ENCODE measurements at places on chromosomes 5 and 9. TPM values are rescaled to one million over a fixed set of nuclear protein-coding genes. Genes with fewer than 3 reads are reported as not detected.

- no peaks in the 10 kb centered on the region for H3K4me1 ChIP-seq
- H3K27me3 ChIP-seq: no peaks in the 10 kb centered on the region
- H3K4me3 ChIP-seq: no peak overlapping the region
- H3K27ac ChIP-seq: no peak overlapping the region
- DNase-seq: no peak
Observed at GRCh38 chr5:24141046-24141445, 503.7 kb downstream of the CDH10 start.

DNA sequence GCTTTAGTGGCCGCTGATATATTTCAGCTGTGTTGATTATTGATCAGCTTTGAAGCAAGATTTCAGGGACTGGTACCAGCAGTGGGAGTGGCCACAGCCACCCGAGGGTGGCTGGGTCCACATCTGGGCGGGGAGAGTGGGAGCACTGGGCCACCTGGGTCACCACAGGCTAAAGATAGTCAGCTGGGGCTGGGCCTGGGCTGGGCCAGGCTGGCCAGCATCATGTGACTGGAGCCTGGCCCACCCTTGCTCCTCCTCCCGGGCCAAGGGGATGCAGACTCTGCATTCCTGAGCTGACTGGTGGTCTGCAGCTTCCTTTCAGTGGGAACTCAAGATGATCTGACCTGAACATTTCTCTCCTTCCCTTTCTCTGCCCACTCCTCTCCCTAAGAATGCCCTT is 27.1 kb downstream of the LARP1 start:
- H3K36me3 ChIP-seq: no peaks in the 10 kb centered on the region
- DNase-seq: no peak
- H3K4me1 ChIP-seq: peaks cover 33% of the 10 kb centered on the region

DNA sequence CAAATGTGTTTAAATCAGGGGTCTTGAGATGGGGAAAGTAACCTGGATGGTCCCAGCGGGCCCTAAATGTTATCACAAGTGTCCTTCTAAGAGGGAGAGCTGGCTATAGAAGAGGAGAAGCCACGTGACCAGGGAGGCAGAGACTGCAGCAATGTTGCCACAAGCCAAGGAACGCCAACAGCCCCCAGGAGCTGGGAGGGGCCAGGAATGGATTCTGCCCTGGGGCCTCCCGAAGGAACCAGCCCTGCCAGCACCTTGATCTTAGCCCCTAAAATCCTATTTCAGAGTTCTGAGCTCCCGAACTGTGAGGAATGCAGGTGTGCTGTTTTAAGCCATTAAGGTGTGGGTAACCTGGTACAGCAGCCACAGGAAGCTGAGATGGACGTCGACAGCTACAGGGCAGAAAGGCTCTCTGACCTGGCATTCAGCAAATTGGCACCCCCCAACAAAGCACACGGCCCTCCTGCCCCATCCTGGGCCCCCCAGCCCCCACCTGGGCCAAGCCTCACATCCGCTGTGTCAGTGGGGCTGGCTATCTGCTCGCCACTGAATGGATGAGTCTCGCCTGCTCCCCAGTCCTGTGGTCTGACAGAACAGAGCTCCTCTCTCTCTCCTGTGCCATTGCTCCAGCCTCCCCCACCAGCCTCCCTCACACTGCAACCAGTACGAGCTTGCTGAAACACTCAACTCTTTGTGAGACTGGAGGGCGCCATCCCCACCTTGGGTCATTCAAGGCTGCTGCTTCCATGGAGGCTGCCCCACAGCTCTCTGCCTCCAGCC is 78.8 kb downstream of the ADAMTS2 start:
- peaks cover 18% of the 10 kb centered on the region for H3K27me3 ChIP-seq
- H3K4me3 ChIP-seq: no peak overlapping the region
- H3K4me1 ChIP-seq: peaks cover 3% of the 10 kb centered on the region
- no peaks in the 10 kb centered on the region for H3K36me3 ChIP-seq
- no peak overlapping the region for H3K27ac ChIP-seq

The TMEM267 gene
- total RNA-seq: 11.9 TPM
